NCI-H1436 treated with DMSO at 0.1 percent for 48 hours (cell line): ENCODE measurements at places on chromosomes 11 and 22.

DNA sequence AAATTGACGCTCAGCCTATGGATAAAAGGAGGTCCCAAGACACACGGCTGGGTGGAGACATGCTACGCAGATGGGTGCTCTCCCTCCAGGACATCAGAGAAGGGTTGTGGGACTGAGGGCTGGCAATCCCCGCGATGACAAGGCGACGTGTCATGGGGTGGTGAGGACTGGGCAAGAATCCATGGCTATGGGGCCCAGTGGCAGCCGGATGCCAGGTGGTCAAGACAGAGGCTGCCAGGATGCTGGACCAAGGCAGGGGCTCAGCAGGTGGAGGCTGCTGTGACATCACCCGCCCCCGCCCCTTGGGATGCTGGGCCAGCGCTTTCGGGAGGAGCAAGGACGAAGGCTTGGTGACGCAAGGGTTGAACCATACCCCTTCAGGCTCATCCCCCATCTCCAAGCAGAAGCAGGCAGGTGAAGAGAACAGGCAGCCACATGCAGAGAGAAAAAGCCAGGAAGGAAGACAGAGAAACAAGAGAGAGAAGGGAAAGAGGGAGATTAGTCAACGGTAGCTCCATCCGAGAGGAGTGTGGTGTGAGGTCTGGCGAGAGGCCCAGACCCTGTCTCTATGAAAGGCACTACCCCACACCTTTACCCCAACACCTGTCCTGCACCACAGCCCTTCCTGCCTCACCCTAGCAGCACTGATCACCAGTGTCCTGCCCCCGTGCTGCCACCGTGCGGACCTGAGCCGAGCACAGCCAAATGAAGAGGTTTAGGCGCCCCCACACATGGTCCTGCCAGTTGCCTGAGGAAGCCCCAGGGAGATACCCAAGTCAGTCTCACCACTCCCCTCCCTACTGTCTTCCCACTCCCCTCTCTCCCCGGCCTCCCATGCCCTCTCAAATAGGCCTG, 24.1 kb upstream of the RASL10A start:
- no peak for DNase-seq

GRCh38 chr22:30370641-30371230, 13.9 kb downstream of the CCDC157 start:
- DNase-seq = no peak

GRCh38 chr11:100467821-100468508, 219.1 kb upstream of the ARHGAP42 start:
- DNase-seq = no peak

- DNase-seq = no peak
Measured at GRCh38 chr11:5809122-5809519, 397 bp downstream of the OR52N2 start.

GRCh38 chr11:65491614-65492386, 7.0 kb upstream of the MALAT1 start:
- no peak for DNase-seq

- DNase-seq = no peak
Measured at GRCh38 chr22:25815561-25815960, 73.6 kb downstream of the MYO18B start.

DNA sequence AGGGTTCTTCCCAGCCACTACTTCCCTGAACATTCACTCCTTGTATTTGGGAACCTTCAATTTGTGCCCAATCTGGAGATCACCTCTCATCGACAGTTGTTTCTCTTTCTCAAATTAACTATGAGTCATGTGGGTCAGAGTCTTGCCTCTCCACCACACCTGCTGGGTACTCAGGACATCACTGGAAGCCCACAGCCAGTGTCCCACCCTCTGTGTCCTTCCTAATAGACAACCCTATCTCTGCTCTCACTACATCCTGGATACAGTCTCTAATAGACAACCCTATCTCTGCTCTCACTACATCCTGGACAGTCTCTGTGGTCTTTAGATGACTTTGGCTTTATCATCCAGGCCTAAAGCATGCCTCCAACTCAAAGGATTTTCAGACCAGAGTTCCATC, 70.1 kb downstream of the ARL14EP start:
- no peak for DNase-seq

- DNase-seq = no peak
Measured at GRCh38 chr11:47607380-47607779, 13.2 kb upstream of the C1QTNF4 start.

DNA sequence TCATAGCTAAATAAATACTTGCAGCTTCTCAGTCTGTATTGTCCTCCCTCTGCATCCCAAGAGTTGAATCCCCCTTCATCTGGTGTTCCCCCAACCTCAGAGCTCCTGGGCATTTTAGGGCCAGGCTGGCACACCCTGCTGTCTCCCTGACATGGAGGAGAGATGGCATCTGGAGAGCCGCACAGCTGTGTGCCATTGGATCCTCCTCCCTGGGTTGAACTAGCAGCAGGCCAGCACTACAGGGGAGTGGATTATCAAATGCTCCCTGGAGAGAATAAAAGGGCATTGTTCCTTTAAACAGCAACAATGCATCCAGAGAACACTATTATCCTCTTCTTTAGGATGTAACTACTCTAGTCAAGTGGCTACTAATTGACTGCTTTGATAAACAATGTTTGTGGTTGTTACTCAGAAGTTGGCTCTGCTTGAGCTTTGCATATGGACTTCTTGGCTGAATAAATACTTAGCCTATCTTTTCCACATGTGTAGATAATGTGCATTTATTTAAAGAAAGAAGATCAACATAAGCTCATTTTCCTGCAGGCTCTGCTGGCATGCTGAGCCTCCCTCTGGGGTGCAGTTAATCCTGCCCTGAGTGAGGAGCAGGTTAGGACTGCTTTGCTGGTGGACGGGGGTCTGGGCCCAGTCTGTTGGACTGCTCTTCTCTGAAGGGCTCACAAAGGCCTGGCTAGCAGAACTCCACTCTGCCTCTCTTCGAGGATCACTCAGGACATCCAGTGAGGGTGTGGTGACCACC, 897.2 kb downstream of the TBC1D22A start:
- no peak for DNase-seq

GRCh38 chr22:39994041-39994565, 651 bp upstream of the FAM83F start:
- no peak for DNase-seq

- DNase-seq = peak; percentile 9
Measured at GRCh38 chr22:32265882-32266767, 11.0 kb upstream of the SLC5A4 start.

DNA sequence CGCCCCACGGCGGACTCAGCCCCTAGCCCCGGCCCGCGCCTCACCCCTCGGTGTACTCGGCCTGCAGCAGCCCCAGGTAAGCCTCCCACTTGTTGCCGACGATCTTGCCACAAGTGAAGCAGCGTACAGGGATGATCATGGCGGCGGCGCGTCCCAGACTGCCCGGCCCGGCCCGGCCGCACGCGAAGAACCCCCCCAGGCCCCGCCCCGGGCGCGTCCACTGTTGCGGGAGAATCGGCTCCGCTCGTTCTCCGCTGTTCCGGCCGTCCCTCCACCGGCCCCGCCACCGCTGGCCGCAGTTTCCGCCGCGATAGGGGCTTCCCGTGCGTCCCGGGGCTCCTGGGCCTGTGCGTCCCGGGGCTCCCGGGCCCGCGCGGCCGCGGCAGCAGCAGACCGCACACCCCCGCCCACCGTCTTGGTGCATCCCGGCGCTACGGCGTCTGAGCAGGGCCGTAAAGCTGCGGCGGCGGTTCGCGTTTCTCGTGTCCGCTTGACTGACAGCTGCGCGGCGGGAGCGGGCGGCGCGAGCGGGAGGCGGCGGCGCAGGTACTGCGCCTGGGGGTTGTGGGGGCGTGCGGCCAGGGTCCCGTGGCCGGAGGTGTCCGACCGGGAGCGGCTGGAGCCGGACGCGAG, at the start of the genes POLR2L and TSPAN4:
TSS of gene POLR2L (minus strand) at position 160 of the 633 bp plus-strand sequence. CDS start at position 139, 21 bp downstream.
TSS of gene TSPAN4 (plus strand) at position 483 of the 633 bp plus-strand sequence. CDS start 7,453 bp downstream, outside the sequence.
- DNase-seq = no peak

GRCh38 chr22:30400159-30400558, 3.3 kb downstream of the SEC14L2 start:
- DNase-seq = no peak

DNA sequence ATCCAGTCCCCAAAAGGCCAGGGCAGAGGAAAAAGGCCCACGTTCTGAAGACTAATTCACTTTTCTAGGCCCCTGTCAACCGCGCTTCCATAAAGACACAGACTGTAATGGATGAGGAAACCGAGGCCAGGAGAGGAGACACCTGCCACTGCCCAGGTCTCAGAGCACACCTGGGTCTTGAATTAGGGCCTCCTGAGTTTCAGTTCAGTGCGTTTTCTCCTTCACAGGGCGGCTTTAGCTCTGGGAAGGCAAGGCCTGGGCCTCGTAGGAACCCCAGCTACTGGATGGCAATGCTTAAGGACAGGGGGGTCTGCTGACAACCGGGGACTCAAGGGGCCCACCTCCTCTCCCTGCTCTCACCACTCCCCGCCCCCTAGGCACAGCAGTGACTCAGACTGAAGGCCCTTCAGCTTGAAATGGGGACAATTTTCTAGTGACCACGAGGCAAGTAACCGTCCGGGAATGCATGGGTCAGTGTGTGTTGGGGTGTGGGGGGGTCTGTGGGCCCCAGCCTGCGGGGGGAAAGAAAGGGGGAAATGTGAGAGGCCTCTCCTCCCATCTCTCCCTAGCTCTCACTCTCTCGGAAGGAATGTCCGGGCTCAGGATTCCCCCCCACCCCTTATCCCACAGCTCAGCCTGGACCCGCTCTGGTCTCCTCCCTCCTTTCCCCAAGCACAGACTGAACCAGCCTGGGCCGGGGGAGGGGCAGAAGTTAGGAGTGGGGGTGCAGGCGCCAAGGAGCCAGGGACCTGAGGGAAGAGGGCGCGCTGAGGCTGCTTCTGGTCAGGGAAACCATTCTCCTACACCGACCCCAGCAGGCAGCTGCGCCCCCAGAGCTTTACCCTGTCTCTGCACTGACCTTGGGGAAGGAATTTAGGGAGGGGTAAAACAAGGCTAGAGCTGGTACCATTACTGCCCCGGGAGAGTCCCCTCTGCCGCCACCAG, 17.2 kb downstream of the CREB3L1 start:
- no peak for DNase-seq

DNA sequence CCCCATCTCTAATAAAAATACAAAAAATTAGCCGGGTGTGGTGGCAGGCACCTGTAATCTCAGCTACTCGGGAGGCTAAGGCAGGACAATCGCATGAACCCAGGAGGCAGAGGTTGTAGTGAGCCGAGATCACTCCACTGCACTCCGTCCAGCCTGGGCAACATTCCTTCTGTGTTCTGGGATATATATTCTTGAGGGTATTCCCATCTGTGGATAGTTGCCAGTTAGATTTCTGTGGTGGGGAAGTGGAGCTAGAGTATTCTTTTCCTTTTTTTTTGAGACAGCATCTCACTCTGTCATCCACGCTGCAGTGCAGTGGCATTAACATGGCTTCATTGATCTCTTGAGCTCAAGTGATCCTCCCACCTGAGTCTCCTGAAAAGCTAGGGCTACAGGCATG, 9.1 kb upstream of the ZNF74 start:
- DNase-seq = no peak
